Skeletal muscle tissue (tissue), 5 donors: ENCODE measurements at places on chromosomes 1 and 21. TPM values are rescaled to one million over a fixed set of nuclear protein-coding genes. Genes with fewer than 3 reads are reported as not detected.

The ERICH3 gene
- total RNA-seq, result not detected

The SESN2 gene
- total RNA-seq, result 2.1 TPM

The GPR153 gene
- 4.7 TPM for total RNA-seq

The CR1L gene
- 2.6 TPM for total RNA-seq

The SLC16A4 gene
- 12.5 TPM for total RNA-seq

The FMO3 gene
- not detected for total RNA-seq

The CYP4A11 gene
- under 0.01 TPM for total RNA-seq

The IRF6 gene
- total RNA-seq, result 0.52 TPM

The KLHL17 gene
- 1.0 TPM for total RNA-seq

The DYNLT5 gene
- 0.52 TPM for total RNA-seq

The LDLRAD1 gene
- total RNA-seq, result not detected

The SPRR4 gene
- not detected for total RNA-seq

The LYSMD1 gene
- 9.9 TPM for total RNA-seq

The FCRL5 gene
- not detected for total RNA-seq

The LIPI gene
- not detected for total RNA-seq

The LRRC7 gene
- total RNA-seq, result 11.5 TPM
